Activated CD4-positive, alpha-beta memory T cell treated with anti-CD3 and anti-CD28 coated beads, Interleukin-2, amount 10 ng/mL, durations not matched to agents 7 days and 5 days (primary cell): ENCODE measurements at places on chromosomes 4 and X. TPM values are rescaled to one million over a fixed set of nuclear protein-coding genes. Genes with fewer than 3 reads are reported as not detected.

PTPN13 gene
- 4.7 TPM for total RNA-seq

GRCh38 chr4:17664755-17665154, 50.3 kb downstream of the MED28 start:
- no peak for DNase-seq
- peaks cover 4% of the 10 kb centered on the region for H3K4me1 ChIP-seq
- H3K4me3 ChIP-seq, result no peak overlapping the region
- peaks cover 4% of the 10 kb centered on the region for H3K27me3 ChIP-seq
- H3K27ac ChIP-seq, result no peak overlapping the region
- H3K36me3 ChIP-seq, result no peaks in the 10 kb centered on the region

GRCh38 chrX:118228041-118228440, 111.4 kb upstream of the KLHL13 start:
- DNase-seq, result no peak
- no peak overlapping the region for H3K4me3 ChIP-seq
- no peak overlapping the region for H3K27ac ChIP-seq
- H3K27me3 ChIP-seq, result peaks cover 2% of the 10 kb centered on the region

- no peak overlapping the region for H3K27ac ChIP-seq
- H3K4me3 ChIP-seq, result no peak overlapping the region
- peaks cover 3% of the 10 kb centered on the region for H3K27me3 ChIP-seq
Observed at GRCh38 chrX:22194660-22194945, 78.1 kb upstream of the CBLL2 start.

GYPA gene
- total RNA-seq, result not detected

- H3K27ac ChIP-seq, result no peak overlapping the region
- no peak for DNase-seq
- H3K4me3 ChIP-seq, result no peak overlapping the region
- H3K4me1 ChIP-seq, result peaks cover 7% of the 10 kb centered on the region
Observed at GRCh38 chr4:138953961-138954371, 61.6 kb upstream of the NOCT start.

USP51 gene
- total RNA-seq, result 0.78 TPM
